ENCODE measurements at places on chromosomes 13 and 19. TPM values are rescaled to one million over a fixed set of nuclear protein-coding genes. Genes with fewer than 3 reads are reported as not detected.

GNG7 gene
- total RNA-seq, result 5.1 TPM

DNA sequence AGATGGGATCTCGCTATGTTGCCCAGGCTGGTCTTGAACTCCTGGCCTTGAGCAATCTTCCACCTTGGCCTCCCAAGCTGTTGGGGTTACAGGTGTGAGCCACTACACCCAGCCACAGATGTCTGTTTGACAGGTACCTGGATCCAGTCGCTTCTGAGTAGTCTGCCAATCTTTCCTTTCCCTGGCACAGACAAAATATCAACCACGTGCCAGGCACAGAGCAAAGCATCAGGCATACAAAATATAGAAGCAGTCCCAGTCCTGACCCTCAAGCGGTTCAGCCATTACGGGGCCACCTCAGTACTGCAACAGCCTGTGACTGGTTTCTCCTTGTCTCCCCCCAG lies 3.8 kb downstream of the ELAVL1 start:
- H3K36me3 ChIP-seq, result no peaks in the 10 kb centered on the region
- no peak overlapping the region for H3K4me3 ChIP-seq
- peak overlapping the region; percentile 85 for H3K27ac ChIP-seq
- no peaks in the 10 kb centered on the region for H3K27me3 ChIP-seq

GRCh38 chr19:41601771-41602170 lies 25.1 kb downstream of the CEACAM4 start:
- H3K27me3 ChIP-seq, result peaks cover 11% of the 10 kb centered on the region
- no peak for DNase-seq
- no peak overlapping the region for H3K27ac ChIP-seq
- H3K4me1 ChIP-seq, result no peaks in the 10 kb centered on the region

DNA sequence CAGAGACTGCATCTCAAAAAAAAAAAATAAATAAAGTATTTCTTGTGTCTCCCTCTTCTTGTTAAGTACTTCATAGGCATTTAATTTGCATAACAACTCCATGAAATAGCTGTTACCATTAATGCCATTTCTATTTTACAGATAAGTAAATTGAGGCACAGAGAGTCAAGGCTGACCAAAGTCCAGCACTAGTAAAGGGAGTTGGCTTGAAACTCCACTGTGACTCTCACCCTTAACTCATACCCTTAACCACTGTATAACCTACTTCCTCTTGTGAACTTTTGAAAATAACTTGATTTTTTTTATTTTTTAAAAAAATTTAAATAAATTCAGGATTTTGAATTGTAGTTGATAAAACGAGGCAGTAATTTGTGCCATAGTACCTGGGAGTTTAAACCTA lies 6.0 kb downstream of the GPATCH1 start:
- no peaks in the 10 kb centered on the region for H3K27me3 ChIP-seq
- H3K36me3 ChIP-seq, result peaks cover 15% of the 10 kb centered on the region
- H3K4me1 ChIP-seq, result peaks cover 5% of the 10 kb centered on the region
- H3K27ac ChIP-seq, result no peak overlapping the region
- DNase-seq, result no peak

- peak overlapping the region; percentile 13 for H3K27ac ChIP-seq
- no peaks in the 10 kb centered on the region for H3K27me3 ChIP-seq
- H3K4me1 ChIP-seq, result peaks cover 50% of the 10 kb centered on the region
- H3K36me3 ChIP-seq, result peaks cover 13% of the 10 kb centered on the region
- no peak overlapping the region for H3K4me3 ChIP-seq
Measured at GRCh38 chr13:41565216-41565615, 107.9 kb downstream of the RGCC start.

Measured in osteocyte (in vitro differentiated cells).